ENCODE measurements at places on chromosomes 16 and 17.

DNA sequence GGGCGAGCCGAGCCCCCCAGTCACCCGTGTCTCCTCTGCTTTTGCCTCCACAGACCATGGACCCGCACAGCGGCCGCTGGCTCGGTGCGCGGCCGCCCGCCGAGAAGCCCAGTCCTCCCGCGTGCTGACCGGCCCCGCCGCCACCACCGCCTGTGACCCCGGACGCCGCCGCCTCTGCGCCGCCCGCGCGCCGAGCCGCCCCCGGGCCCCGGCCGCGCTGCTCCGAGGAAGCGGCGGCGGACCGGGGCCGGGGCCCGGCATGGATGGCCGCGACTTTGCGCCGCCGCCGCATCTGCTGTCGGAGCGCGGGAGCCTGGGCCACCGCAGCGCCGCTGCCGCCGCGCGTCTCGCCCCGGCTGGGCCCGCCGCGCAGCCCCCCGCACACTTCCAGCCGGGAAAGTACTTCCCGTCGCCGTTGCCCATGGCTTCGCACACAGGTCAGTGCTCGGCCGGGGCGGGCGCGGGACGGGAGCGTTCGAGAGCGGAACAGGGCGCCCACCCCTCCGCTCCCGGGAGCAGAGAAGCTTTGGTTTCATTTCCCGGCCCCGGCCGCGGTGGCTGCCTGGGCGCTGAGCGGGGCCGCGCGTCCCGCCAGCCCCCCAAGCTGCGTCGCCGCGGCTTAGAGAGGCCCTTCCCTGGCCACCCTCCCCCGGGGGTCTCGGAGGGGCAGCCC is 4.4 kb downstream of the BAHCC1 start:
- no peak for ATAC-seq

GRCh38 chr16:46607529-46607928 is 13.7 kb downstream of the SHCBP1 start:
- ATAC-seq = peak; percentile 85

DNA sequence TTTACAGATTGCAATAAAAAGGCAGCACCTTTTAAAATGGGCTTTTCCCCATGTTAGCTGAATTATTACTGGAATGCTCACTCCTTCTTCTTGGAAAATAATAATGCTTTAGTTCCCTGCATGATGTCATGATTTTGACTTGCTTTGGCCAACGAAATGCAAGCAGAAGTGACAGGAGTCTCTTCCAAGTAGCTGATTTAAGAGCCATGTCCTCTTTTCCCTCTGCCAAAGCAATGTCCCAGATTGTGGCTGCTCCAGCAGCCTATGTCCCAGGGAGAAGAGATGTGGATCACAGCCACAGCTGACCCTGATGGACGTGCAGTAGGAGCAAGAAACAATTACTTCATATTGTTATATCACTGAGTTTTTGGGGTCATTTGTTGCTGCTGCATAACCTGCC is 246.6 kb downstream of the HAPSTR1 start:
- ATAC-seq = no peak

DNA sequence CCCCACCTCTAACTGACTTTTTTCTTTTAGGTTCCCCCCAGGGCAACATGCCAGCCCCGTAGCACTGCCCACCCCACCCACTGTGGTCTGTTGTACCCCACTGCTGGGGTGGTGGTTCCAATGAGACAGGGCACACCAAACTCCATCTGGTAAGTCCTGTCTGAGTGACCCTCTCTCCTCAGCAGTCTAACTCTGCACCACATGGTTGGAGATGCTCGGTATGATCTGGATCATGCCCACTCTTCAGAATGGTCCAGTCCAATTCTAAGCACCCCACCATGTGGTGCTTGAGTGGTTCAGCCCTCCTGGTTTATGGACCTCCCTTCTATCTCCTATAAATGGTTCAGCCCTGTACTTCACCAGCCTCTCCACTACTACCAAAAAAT is 5.9 kb downstream of the KDM6B start:
- ATAC-seq = no peak

DNA sequence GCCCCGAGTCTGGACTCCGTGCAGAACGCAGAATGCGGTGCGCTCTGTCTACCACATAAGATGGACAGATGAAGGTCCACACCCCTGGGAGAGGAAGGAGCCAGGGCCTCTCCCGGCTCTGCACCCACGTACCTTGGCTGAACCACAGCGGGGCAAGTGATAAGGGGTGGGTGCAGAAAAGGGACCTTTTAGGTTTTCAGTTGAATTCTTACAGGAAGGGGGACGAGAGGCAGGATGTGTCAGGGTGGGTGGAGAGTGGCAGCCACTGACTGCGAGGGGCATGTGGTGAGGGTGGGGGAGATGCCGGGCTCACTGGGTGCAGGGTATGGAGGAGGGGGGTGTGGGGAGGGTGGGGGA is 372 bp downstream of the CD300A start:
- no peak for ATAC-seq

DNA sequence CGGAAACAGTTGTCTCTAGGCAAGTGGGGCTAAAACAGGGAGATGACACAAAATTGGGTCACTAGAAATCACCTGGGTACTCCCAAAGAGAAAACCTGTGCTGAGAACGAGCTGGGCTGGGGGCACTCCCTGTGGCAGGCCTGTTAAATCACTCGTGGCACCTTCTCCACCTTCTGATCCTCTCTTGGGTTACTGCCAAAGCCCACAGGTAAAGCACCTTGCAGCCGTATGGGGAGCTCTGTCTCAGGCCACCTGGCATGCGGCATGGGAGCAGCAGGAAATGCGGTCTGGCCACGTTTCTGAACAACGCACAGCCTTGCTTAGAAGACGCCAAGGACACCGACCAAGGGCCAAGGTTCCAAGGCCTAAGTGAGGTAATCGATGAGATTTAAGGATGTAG is 21.5 kb upstream of the ICAM2 start:
- no peak for ATAC-seq

DNA sequence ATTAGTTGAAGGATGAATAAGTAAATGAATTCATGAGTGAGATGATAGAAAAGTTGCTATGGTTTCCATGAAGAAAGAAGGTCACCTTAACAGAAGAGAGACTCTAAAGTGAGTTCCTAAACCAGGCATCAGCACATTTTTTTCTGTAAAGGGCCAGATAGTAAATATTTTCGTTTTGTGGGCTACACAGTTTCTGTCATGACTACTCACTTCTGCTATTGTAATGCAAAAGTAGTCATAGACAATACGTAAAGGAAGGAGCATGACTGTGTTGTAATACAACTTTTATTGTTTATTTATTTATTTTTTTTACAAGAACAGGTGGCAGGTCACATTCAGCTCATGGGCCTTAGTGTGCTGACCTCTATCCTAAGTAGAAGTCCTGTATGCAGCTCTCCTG is 426.1 kb upstream of the DYNLRB2 start:
- ATAC-seq = no peak

DNA sequence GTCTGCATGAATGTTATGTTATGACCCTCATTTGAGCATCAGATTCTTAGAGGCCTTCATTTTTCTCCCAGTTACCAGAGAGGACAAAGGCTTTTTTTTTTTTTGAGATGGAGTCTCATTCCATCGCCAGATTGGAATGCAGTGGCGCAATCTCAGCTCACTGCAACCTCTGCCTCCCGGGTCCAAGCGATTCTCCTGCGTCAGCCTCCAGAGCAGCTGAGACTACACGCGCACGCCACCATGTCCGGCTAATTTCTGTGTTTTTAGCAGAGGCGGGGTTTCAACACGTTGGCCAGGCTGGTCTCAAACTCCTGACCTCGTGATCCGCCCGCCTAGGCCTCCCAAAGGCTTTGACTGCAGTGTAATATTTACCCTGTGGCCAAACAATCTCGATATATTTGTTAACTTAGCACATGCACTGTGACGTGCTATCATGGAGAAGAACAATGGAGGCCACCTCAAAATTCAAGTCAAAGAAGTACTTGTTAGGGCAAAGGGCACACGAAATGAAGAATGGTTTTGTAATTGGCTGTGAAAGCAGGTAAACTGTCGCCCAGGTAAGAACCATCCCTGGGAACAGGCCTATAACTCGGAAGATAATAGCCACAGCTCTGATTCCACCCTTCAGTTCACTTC is 303.4 kb downstream of the SLC39A11 start:
- ATAC-seq = no peak

DNA sequence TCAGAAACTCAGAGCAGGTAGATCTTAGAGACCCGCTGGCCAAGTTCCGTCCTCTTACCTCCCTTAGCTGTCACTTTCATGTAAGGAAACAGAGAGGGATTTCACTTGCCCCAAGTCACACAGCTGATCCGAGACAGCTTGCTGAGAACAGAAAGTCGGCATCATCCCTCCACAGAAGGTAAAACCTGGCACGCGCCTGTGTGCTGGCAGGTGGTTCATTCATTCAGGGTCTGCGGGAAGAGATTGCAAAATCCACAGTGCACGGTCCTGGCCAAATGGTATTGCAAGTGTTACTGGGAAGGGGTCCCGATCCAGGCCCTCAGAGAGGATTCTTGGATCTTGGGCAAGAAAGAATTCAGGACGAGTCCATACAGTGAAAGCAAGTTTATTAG is 139.4 kb upstream of the RPH3AL start:
- ATAC-seq = no peak

- peak; percentile 51 for ATAC-seq
Observed at GRCh38 chr17:42135664-42136653, 13.4 kb downstream of the HSPB9 start.

DNA sequence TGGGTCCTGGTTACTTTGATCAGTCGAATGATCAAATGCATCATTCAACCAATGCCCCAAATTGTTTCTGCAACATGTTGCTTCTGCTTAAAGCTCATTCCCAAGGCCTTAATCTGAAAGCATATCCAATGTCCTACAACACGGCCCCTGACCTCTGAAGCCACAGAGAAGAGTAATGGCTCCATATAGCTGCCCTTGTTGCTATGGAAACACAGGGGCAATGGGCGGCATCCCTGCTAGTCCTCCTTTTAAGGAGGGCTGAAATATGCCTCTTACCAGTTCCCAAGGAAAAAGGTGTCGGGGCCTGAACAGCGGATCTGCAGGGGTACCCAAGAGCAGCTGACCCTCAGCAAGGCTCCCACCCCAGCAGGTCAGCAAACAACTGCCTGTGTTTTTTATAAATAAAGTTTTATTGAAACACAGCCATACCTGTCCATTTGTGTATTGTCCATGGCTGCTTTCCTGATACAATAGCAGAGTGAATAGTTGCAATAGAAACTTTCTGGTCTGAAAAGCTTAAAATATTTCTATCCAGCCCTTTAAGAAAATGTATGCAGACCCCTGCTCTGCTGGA is 210.4 kb downstream of the XYLT1 start:
- no peak for ATAC-seq

- ATAC-seq = no peak
Observed at GRCh38 chr17:77957235-77957856, 1.2 kb upstream of the TNRC6C start.

- no peak for ATAC-seq
Observed at GRCh38 chr17:37816950-37817349, 72.1 kb upstream of the HNF1B start.
